Hepatic stellate cell (primary cell): ENCODE measurements at places on chromosomes 5 and 9.

GRCh38 chr9:113042884-113043657, 13.5 kb downstream of the ZFP37 start:
- DNase-seq = no peak

- DNase-seq = no peak
Observed at GRCh38 chr5:171715551-171715950, 70.1 kb upstream of the SMIM23 start.

- no peak for DNase-seq
Observed at GRCh38 chr5:161432798-161433197, 113.7 kb downstream of the GABRB2 start.

DNA sequence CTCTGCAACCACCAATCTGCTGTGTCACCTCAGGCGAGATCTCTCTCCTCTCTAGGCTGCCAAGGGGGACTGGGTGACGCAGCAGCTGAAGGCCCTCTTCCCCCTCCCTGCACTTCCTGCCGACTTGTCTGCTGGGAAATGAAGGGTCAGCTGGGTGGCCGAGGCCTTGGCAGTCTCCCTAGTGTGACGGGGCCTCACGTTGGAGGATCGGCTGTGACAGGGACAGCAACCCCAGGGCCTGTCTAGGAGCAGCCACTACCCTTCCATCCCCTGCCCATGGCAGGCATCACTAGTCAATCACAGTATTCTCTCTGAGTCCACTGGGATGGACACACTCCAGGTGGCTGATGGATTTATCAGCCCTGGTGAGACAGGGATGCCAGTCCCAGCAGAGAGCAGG, 107.3 kb upstream of the SARDH start:
- DNase-seq = peak; percentile 92

DNA sequence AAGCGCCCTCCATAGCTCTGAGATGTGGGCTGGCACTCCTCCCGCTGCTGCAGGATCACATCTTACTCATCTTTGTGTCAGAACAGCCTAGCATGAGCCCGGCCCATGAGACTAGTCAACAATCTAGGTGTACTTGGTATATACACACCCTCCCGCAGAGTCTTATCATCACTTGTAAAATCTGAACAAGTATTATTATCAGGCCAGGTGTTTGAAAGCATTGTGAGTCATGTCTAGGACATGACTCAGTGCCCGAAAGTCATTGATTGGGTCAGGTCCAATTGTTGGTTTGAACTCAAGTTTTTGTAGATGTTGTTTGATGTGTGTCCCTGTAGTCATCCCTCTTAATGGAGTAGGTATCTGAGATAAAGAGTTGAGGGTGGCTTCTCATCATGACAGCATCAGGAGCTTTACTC, 108.7 kb downstream of the CFAP90 start:
- no peak for DNase-seq

DNA sequence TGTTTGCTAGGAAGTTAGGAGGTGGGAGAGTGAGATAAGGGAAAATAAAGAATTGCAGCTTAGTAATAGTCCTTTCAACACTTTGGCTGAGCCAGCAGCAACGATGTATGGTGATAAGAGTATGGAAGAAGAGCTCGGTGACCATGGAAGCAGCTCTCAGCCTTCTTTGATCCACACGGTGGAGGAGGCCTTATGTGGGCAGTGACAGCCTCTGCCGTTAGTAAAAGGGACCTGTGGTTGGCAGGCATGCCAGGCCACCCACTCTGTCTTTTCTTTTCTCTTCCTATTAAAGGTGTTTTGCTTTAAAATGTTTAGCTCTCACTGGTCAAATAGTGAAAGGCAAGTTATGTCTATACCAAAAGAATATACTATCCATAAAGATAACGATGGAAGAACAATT, 7.7 kb downstream of the RGS7BP start:
- no peak for DNase-seq

DNA sequence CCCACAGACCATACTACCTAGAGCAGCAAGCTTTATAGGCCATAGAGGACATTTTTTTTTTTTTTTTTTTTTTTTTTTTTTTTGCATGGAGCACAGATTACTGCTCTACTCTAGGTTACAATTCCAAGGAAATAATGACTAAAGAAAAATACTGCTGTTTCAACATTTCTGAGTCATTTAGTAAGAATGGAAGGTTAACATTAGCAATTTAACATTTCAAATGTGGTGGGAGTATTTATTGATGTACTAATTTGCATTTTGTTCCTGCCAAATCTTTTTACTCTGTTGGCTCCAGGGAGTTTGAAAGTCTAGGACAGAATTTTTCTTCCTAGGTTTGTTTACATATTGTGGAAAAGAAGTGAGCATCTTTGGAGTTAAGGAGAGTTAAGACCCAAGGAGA, 142.1 kb upstream of the CCDC152 start:
- no peak for DNase-seq

DNA sequence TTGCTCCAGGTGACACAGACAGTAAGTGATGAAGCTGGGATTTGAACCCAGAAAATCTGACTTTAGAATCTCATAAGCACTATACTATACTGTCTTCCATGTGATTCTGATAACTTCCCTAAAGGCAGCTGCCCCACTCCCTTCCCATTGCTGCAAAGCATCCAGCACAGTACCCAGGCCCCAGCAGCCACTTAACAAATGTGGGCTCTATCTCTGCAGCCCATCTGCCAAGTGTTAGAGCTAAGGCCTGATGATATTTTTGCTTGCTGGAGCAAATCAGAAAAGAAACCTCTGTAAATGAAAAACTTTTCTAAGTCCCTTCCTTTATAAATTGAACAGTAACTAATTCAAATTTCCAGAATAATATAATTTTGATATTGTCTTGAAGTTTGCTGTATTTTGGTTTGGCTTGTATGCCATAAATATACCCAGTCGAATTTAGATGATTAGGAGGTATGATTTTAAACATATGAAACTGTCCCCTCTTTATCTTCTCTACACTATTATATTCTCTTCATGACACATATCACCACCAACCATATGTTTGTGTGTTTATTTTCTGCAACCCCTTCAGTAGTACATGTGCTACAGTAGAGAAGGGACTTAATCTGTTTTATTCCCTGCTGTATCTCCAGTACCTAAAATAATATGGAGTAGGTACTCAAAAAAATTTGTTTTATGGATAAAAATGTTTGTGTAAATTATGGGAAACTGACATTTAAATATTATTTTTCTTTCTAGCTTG, 63.8 kb downstream of the SMIM15 start:
- no peak for DNase-seq

DNA sequence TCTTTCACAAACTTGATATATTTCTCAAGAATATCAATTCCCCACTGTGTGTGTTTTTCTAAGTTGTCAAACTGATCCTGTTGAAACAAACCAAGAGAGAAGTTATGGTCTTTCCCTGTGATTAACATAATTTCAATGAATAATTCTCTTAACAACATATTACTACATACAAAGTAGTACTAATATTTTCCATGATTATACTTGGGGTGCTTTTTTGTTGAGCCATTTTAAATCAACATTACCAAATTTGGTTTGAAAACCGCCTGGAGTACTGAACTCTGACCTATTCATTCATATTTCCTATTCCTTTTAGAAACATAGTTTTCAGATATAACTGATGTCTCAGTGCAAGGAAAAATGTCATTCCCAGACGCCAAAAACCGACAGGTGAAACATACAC, 48.1 kb downstream of the FNBP1 start:
- DNase-seq = no peak

DNA sequence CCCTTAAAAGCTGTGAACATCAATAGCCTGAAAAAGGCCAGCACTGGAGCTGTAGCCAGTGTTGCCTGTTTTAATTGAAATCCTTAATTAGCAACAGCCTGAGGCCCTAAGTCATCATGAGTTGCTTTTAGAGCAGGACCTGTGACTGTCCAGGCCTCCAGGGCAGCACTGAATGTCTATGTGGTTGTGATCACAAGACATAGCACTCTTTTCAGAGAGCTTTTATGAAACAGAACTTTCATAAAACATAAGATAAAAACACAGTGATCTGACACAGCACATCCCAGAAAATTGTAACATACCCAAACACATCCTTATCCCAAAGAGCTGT, 85.5 kb upstream of the MYO10 start:
- no peak for DNase-seq

DNA sequence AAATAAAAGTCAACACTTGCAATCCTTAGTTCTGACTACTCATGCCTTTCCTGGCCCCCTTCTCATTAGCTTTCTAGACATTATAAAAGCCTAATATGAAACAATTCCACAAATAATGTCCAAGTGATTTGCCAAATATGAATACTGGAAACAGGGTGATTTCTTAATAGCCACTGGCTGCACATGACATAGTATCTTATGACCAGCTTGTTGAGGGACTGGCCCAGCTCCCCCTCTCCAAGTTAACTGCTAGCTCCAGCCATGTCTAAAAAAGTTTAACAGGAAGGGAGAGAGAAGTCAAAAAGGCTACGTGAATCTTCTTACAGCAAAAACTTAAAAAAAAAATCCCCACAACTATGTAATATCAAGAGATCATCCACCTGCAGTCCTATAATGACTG, 1.5 kb downstream of the CERT1 start:
- DNase-seq = peak; percentile 45

DNA sequence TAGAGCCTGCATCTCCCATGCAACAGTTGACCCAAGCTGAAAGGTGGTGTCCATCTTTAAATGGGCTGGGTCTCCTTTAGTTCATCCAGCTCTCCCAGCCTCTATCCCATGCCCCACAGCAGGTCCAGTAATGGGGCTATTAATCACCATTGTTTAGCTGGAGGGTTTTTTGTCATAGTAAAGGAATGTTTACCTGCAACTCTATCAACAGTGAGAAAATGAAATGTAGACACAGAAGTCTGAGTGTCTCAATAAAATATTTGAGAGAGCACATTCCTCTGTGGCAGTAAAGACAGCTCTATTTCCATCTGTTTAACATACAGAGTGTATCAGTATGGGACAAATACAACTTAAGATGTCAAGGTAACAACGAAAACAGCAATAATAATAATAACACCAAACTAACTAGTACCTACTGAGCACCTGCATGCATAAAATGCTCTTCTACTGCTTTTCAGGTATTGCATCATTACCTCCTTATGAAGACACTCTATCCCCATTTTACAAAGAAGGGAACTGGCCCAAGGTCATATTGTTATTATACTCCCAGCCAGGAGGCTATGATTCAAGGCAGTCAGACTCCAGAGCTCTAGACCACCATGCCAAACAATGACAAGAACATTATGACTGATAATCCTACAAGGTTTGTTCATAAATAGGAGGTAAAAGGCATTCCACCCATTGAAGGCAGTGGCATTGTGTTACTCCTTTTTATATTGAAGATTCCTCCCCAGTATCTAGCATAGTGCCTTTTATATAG, 21.0 kb upstream of the C5orf58 start:
- no peak for DNase-seq

- DNase-seq = no peak
Observed at GRCh38 chr5:151094852-151095245, 14.0 kb upstream of the TNIP1 start.

GRCh38 chr5:3886524-3887451, 291.2 kb downstream of the IRX1 start:
- DNase-seq = no peak

DNA sequence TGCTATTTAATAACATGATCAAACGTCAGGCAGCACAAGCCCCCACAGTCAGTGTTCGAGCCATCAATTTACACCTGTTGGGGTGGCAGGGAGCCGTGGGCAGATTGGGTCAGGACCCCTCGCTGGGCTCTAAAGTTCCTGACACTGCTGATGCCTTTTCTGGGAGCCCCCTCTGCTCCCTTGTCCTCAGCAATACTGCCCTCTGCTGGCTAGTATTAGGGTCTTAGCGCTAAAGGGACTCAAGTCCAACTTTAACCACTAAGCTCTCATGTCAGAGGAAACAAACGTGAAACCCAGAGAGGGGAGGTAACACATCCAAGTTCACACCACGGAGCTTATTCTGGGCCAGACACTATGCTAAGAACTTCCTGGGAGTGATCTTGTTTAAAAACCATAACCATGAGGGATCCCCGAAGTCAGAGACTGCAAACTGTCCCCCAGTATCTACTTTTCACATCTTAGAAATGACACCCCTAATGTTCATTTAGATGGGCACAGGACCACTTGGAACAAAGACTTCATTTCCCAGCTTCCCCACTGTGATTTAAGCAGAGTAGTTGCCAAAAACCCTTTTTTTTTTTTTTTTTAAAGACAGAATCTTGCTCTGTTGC, 20.4 kb downstream of the ANKS6 start:
- DNase-seq = peak; percentile 86

DNA sequence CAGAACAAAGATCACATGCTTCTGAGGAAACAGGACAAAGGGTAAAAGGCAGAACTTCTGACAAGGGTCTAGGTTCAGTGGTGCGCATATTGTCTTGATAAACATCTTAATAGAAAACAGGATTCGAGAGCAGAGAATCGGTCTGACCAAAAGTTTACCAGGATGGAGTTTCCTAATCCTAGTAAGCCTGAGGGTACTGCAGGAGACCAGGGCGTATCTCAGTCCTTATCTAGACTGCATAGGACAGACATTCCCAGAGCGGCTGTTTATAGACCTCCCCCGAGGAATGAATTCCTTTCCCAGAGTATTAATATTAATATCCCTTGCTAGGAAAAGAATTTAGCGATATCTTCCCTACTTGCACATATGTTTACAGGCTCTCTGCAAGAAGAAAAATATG, 32.4 kb upstream of the TNFSF8 start:
- no peak for DNase-seq

GRCh38 chr9:110008663-110009062, 199.3 kb downstream of the C9orf152 start:
- DNase-seq = no peak

DNA sequence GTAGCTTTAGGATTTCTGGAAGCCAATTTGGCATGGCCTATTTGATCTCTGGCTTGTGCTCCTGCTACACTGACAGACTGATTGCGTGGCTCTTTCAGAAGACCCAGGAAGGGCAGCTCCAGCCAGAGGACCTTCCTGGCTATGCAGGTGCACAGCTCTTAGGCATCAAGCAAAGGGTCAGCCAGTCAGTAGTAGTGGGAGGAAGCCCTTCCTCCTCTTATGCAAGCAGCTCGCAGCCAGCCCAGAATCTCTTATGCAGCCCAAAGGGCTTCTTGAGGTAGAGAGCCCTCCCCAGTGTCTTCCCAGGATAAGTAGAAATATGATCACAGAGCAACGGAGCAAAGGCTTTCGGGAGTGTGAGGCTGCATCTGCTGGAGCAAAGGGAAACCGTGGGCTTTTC, 43.2 kb downstream of the SLC36A1 start:
- no peak for DNase-seq

- peak; percentile 50 for DNase-seq
Observed at GRCh38 chr9:33329117-33329563, 38.8 kb downstream of the NFX1 start.

GRCh38 chr9:26802921-26803320, 89.7 kb downstream of the CAAP1 start:
- no peak for DNase-seq

GRCh38 chr5:174101195-174101730, 55.8 kb downstream of the NSG2 start:
- no peak for DNase-seq

- peak; percentile 46 for DNase-seq
Observed at GRCh38 chr5:168471785-168472184, 14.5 kb upstream of the RARS1 start.

DNA sequence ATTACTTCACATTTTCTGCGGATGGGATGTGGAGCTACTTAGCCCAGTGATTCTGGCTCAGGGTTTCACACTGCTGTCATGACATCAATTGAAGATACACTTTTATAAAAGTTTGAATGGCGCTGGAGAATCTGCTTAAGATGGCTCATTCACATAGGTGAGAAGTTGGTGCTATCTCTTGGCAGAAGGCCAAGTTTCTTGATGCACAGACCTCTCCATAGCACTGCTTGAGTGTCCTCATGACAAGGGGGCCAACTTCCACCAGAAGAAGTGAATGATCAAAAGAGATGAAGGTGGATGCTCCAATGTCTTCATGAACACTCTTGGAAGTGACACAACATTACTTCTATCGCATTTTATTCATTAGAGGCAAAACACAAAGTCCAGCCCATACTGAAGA, 403.7 kb upstream of the CCNG1 start:
- DNase-seq = no peak
